ENCODE measurements at places on chromosomes 7 and 10.

GRCh38 chr10:15122477-15123030 is 25.4 kb downstream of the RPP38 start:
- no peak for DNase-seq

- no peak for DNase-seq
Observed at GRCh38 chr10:3907514-3907913, 122.5 kb upstream of the KLF6 start.

GRCh38 chr7:43511769-43512515 is 71.0 kb upstream of the STK17A start:
- no peak for DNase-seq

DNA sequence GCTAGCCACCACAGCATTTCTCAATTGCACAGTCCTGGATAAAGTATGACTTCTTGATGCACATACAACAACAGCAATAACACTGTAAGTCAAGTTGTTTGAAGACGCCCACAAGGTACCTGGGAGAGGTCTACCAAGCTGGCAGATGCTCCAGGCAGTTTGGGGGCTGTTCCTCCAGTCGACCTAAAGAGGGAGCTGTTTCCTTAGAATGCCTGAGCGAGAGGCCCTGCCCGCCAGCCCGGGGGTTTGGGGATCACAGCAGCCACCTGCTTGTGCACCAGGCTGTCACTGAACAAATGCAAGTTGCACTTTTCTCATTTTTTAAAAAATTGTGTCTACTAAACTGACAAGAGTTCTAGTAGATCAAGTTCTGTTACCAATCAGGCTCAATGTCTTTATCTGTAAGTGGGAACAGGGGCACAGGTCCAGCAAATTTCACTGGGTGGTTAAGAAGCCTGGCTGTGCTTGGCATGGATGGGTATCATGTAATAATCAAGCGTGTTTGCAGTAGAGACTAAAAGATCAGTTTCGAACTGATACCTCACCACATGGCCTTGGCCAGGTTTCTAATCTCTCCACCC is 193.8 kb upstream of the ADO start:
- peak; percentile 68 for DNase-seq

Data from stimulated activated CD4-positive, alpha-beta T cell treated with anti-CD3 and anti-CD28 coated beads, Interleukin-12 subunit alpha, Interleukin-12 subunit beta, amount 100 ng/mL, for 24 hours (primary cell).